ENCODE measurements at places on chromosomes 4 and X.

DNA sequence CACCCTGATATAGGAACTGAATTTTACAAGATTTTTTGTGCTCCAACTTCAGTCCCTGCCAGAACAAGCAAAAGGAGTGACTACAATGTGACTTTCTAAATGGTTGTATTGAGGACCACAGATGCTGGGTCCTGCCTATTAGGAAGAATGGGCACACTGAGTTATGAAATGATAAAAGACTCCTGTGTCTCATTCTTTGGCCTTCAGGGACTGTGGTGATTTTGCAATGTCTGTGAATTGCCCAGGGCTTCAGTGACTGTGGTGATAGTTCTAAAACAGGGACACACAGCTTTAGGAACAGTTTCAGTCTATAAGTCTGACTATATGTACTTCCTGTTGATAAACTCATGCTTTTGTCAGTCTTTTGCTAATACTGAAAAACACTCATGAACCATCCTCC lies 210.2 kb downstream of the DMD start:
- DNase-seq = no peak

- DNase-seq = no peak
Measured at GRCh38 chr4:106365613-106366012, 3.0 kb downstream of the GIMD1 start.

- DNase-seq = no peak
Measured at GRCh38 chr4:106677213-106677612, 308.6 kb upstream of the GIMD1 start.

- no peak for DNase-seq
Measured at GRCh38 chr4:186132577-186133242, 28.2 kb downstream of the FAM149A start.

GRCh38 chr4:26076896-26077295 lies 162.9 kb downstream of the SMIM20 start:
- DNase-seq = no peak

DNA sequence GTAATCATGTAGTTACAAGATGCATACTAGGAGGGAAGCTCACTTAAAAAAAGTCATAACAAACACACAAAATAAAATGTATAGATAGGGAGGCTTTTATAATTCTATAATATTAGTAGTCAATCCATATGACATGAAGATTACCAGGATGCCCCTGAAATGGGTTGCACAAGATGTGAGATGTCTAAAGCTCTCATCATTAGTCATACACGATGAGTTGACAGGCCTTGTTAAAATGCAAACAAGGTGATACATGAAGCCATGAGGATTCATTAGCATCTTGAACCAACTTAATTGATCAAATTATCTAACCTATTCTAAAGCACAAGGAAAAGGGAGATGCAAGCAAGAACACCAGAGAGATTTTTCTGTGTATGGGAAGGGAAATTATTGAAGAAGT lies 470.2 kb downstream of the IQCM start:
- no peak for DNase-seq

GRCh38 chr4:66430856-66431255 lies 760.6 kb upstream of the EPHA5 start:
- DNase-seq = no peak

DNA sequence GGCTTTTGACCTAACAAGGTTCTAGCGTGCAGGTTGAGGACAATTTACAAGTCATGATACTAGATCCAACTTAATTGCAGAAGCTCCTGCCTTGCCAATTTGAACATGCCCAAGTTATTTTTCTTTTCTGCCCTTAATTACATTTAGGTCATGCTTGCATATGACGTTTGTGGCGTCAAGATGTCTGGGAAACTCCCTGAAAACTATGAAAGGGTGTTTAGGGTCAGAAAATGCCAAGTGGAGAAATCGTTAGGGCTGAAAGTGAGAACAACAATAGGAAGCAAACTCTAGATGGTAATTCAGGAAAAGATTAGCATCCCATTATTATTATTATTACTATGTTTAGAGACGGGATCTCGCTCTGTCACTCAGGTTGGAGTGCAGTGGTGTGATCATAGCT lies 38.2 kb upstream of the PLAC8 start:
- DNase-seq = no peak

DNA sequence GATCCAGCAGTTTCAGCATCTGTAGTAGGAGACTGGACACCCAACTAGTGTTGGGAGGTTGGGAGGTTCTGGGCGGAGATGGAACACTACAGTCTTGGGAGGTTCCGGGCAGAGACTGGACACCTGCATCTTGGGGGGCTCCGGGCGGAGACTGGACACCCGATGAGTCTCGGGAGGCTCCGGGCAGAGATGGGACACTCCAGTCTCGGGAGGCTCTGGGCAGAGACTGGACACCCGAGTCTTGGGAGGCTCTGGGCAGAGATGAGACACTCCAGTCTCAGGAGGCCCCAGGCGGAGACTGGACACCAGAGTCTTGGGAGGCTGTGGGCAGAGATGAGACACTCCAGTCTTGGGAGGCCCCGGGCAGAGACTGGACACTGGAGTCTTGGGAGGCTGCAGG lies 29.5 kb upstream of the LANCL3 start:
- no peak for DNase-seq

DNA sequence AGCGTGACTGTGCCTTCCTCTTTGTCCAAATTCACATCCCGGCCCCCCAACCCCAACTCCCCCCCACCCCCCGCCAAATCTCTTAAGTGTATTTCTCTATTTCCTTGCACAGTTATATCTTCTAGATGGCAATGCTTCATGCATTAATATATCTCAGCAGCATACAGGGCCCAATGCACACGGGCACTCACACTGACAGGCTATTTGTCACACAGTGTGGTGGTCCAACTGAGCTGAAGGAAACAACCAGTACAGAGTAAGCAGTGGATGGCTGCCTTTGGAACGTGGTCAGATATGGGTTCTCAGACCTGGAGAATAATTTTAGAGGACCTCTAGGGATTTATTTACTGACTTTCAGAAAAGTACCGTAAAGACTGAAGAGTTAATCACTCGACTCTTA lies 681 bp downstream of the EXOC1 start:
- DNase-seq = no peak

DNA sequence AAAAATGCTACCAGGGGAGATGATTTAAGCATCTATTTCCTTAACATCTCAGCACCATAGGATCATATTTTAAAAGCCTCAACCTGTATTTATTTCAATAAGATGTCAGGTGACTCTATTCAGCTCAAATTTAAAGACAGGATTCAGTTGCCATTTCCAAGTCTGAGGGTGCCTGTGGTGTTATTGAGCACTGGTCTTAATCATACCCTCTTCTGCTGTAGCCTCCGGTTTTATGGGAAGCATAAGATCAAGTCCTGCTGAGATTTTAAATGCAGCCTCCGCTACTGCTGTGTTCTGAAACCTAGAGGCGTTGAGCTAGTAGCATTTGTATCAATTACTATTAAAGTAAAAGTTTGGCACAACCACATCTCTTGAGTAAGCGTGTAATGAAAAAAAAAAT lies 185.7 kb upstream of the NWD2 start:
- no peak for DNase-seq

- DNase-seq = no peak
Measured at GRCh38 chr4:33649015-33649414, 2595.3 kb downstream of the ARAP2 start.

DNA sequence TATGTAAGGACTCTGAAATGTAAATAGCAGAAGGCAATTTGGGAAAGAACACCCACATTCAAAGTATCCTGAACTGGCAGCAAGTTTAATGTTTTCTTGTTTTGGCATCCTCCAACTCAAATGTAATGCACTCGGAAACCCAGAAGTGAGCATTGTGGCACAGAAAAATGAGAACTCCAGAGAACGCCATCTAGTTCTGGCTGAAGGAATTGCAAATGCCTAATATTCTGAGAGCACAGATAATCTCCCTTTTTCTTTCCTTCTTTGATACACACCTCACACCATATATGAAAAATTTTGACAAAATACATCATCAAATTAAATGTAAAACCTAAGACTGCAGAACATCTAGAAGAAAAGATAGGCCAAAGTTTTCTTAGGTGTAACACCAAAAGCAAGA lies 52.1 kb downstream of the PWWP3B start:
- DNase-seq = no peak

- no peak for DNase-seq
Measured at GRCh38 chr4:15729910-15730533, 27.2 kb downstream of the BST1 start.

DNA sequence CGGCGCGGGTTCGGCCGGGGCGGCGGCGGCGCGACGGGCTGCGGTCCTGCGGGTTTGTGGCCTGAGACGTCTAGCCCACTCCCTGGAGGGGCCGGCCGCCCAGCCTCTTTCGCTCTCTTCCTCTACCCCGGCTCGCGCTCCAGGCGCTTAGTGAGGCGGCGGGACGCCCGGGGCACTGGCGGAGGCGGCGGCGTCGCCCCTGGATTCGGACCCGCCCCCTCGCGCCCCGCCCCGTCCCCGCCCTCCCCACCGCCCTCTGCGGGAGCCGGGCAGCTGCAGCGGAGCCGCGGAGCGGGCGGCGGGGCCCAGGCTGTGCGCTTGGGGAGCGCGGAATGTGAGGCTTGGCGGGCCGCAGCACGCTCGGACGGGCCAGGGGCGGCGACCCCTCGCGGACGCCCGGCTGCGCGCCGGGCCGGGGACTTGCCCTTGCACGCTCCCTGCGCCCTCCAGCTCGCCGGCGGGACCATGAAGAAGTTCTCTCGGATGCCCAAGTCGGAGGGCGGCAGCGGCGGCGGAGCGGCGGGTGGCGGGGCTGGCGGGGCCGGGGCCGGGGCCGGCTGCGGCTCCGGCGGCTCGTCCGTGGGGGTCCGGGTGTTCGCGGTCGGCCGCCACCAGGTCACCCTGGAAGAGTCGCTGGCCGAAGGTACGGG lies at the start of gene BMP2K:
BMP2K (plus strand) TSS at position 272 of the 650 bp plus-strand sequence; CDS start at position 466, 194 bp downstream.
- DNase-seq = peak; percentile 80

DNA sequence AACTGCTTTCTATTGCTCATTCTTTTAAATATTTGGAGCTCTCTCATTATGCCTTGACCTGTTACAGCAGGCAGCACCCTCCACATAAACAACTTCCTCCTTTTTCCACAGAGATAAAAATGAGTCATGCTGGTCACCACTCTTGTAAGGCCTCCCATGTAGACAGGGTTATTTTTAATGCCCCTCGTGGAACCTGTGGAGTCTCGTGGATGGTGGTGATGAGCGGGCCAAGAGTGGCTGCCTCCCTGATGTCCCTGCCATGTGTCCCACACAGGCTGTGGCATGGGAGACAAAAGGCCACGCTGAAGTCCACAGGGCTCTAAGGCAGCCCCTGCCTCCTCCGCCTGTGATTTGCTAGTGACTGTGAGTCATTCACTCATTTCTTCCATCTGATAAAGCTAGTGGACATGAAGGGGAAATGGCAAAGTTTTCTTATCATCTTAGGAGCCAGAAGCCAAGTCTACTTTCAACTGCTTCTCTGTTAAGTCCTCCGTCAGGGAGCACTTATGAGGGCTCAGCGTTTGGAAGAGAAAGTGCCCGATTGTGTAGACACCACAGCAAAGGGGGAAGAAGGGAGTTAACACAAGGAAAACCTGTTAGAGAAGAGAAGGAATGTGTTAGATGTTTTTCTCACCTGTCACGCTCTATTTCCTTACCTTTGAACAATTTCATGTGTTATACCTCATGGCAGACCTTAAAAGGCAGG lies 121.6 kb upstream of the FAT1 start:
- DNase-seq = no peak

- no peak for DNase-seq
Measured at GRCh38 chr4:122873821-122874593, 47.4 kb downstream of the FGF2 start.

DNA sequence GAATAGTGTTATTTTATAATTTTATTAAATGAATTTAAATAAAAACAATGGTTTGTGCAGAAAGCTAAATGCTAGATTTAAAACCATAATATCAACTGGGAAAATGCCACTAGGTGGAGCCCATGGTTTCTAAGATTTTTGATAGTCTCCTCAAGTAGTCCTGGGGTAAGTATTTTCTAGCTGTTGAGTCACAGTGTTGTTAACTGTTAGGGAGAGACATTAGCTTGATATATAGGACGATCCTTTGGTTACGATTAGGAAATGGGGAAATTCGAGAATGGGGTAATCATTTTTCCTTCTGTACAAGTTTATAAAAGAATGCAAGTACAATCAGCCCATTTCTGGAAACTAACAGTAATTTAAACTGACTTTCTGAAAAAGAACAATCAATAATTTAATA lies 378.4 kb downstream of the ANKRD50 start:
- no peak for DNase-seq

- DNase-seq = no peak
Measured at GRCh38 chr4:109052821-109053220, 249.6 kb downstream of the COL25A1 start.

DNA sequence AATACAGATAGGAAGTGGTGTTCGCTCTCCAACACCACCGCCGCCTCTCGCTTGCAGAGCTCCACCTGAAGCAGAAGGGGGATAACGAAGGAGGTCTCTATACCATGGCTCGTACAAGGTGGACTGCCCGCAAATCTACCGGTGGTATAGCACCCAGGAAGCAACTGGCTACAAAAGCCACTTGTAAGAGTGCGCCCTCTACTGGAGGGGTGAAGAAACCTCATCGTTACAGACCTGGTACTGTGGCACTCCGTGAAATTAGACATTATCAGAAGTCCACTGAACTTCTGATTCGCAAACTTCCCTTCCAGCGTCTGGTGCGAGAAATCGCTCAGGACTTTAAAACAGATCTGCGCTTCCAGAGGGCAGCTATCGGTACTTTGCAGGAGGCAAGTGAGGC lies 5.2 kb upstream of the BMP15 start:
- DNase-seq = no peak

GRCh38 chr4:186131935-186132334 lies 27.4 kb downstream of the FAM149A start:
- DNase-seq = no peak

DNA sequence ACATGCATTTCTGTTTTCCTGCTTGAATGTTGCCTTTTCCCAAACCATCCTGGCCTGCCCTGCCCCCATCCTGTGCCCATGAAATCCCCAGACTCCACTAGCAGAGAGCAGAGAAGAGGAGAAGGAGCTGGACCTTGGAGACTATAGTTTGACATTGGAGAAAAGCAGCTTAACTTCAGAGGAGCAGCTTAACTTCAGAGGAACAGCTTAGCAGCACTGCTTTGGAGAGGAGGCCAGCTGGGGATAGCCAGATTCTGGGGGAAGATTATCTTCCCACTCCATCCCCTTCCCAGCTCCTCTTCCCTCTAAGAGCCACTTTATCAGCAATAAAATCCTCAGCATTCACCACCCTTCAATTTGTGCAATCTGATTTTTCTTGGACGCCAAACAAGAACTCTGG lies 443.0 kb downstream of the PCDH10 start:
- no peak for DNase-seq

GRCh38 chrX:45372151-45372550 lies 171.5 kb upstream of the DIPK2B start:
- no peak for DNase-seq
